ENCODE measurements at places on chromosomes 7 and 10.

GRCh38 chr7:30222515-30223215 is 61.7 kb upstream of the ZNRF2 start:
- no peak for DNase-seq

- no peak for DNase-seq
Measured at GRCh38 chr7:30027740-30028215, 434 bp upstream of the PLEKHA8 start.

GRCh38 chr7:51226916-51227535 is 89.6 kb downstream of the COBL start:
- DNase-seq, result no peak

DNA sequence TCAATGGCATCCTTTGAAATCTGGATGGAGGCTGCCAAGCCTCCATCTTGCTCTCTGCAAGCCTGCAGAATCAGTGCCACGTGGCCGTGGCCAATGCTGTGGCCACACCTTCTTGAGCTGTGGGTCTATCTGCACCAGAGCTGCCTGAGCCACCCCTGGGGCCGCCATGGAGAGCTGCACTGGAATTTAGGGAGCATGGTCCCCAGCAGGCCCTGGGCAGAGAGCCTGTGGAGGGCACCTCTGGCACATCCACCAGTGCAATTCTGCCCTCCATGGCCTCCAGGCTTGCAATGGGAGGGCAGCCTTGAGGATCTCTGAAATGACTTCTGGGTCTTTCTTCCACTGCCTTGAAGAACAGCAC is 55.6 kb upstream of the NKX6-2 start:
- DNase-seq, result no peak

GRCh38 chr7:47449810-47450590 is 131.9 kb downstream of the TNS3 start:
- DNase-seq, result no peak

DNA sequence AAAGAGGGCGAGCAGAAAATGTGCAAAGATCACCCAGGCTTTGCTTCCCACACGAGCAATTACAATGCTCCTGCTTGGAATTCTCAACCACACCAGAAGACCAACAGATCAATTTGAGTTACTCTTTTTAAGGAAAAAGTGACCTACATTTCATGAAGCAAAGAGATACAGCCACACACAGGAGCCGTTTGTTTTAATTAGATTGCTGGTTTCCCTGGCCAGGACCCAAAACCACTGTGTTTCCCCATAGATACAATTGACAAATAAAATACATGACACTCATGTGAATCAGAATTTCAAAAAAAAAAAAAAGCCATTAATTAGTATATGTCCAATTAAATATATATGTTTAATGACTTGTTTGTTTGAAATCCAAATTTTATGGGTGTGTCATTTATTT is 458.3 kb downstream of the PLXDC2 start:
- no peak for DNase-seq

All from right cardiac atrium (tissue), 5 donors.